Activated T-helper 2 cell treated with anti-CD3 and anti-CD28 coated beads, Interferon-gamma antibody, Interleukin-2, Interleukin-4, amounts not matched to agents 10 μg/mL and 5 μg/mL and 100 μg/mL, durations not matched to agents 14 hours and 24 hours and 36 hours (primary cell): ENCODE measurements at places on chromosomes 5 and 9. TPM values are rescaled to one million over a fixed set of nuclear protein-coding genes. Genes with fewer than 3 reads are reported as not detected.
A peak's percentile ranks its signal among the peaks of the same experiment; 100 is the strongest.

SLC22A4 gene
- total RNA-seq, result 1.7 and 2.3 TPM in 2 replicates

GRCh38 chr5:62306896-62307689 is 1.1 kb downstream of the KIF2A start:
- peak; percentile 50 for DNase-seq
- peak overlapping the region; percentile 93 for H3K27ac ChIP-seq
- H3K36me3 ChIP-seq, result peaks cover 56% of the 10 kb centered on the region
- H3K4me3 ChIP-seq, result peak overlapping the region; percentile 99
- peaks cover 61% of the 10 kb centered on the region for H3K4me1 ChIP-seq

DNA sequence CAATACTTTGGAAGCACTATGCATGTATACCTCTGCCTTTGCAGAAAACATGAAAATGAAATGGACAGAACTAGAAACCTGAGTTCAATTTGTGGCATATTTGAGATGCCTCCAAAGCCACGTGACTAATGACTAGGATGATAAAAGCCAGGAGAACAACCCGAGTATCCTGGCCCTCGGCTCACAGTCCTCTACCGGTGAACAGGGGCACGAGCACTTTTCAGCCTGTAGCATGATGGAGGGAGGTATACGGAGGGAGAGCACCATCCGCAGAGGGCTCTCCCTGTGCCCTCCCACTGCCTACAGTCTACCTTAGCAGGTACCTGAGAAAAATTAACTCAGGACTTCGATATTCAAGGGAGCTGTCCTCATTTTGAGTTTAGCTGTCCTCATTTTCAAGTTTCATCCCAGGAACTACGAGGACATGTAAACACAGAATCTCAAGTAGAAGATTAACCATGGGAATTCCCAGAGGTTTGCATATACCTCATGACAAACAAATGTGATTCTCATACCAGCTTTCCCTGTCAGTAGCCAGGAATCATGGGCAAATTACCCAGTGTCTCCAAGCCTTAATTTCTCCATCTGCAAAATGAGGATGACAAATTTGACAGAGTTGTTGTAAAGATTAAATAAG is 249.3 kb downstream of the DNAH5 start:
- no peaks in the 10 kb centered on the region for H3K36me3 ChIP-seq
- H3K27ac ChIP-seq, result no peak overlapping the region
- no peak overlapping the region for H3K4me3 ChIP-seq
- no peaks in the 10 kb centered on the region for H3K4me1 ChIP-seq

CMYA5 gene
- total RNA-seq, result 0.11 and 0.44 TPM in 2 replicates

GRCh38 chr9:104091708-104092107 is 2.4 kb upstream of the SMC2 start:
- H3K4me1 ChIP-seq, result peaks cover 37% of the 10 kb centered on the region
- H3K4me3 ChIP-seq, result peak overlapping the region; percentile 95
- peaks cover 11% of the 10 kb centered on the region for H3K36me3 ChIP-seq
- peaks cover 12% of the 10 kb centered on the region for H3K27me3 ChIP-seq
- H3K27ac ChIP-seq, result peak overlapping the region; percentile 10
- DNase-seq, result peak; percentile 19

TAF11L5 gene
- not detected in 2 replicates for total RNA-seq

DNA sequence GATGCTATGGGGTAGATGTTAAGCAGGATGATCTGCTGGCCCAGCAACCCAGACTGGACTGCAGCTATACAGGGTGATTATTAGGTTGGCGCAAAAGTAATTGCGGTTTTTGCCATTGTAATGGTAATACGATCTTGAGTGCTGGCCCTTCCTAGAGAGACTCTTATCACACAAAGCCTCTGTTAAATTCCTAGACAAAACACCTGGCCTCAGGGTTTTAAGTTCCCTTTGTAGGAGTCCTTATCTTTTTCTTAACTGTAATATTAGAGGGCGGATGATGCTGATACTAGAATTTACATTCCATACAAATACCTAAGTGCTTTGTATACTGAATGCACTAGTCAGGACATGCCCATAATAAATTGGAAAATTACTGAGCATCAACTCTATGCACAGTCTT is 222.2 kb downstream of the NDUFS4 start:
- no peak overlapping the region for H3K4me3 ChIP-seq
- DNase-seq, result no peak
- H3K4me1 ChIP-seq, result peaks cover 27% of the 10 kb centered on the region

- H3K27ac ChIP-seq, result no peak overlapping the region
- no peak overlapping the region for H3K4me3 ChIP-seq
- no peaks in the 10 kb centered on the region for H3K27me3 ChIP-seq
- DNase-seq, result no peak
- no peaks in the 10 kb centered on the region for H3K4me1 ChIP-seq
Measured at GRCh38 chr5:22023784-22024183, 829.4 kb downstream of the CDH12 start.

DNA sequence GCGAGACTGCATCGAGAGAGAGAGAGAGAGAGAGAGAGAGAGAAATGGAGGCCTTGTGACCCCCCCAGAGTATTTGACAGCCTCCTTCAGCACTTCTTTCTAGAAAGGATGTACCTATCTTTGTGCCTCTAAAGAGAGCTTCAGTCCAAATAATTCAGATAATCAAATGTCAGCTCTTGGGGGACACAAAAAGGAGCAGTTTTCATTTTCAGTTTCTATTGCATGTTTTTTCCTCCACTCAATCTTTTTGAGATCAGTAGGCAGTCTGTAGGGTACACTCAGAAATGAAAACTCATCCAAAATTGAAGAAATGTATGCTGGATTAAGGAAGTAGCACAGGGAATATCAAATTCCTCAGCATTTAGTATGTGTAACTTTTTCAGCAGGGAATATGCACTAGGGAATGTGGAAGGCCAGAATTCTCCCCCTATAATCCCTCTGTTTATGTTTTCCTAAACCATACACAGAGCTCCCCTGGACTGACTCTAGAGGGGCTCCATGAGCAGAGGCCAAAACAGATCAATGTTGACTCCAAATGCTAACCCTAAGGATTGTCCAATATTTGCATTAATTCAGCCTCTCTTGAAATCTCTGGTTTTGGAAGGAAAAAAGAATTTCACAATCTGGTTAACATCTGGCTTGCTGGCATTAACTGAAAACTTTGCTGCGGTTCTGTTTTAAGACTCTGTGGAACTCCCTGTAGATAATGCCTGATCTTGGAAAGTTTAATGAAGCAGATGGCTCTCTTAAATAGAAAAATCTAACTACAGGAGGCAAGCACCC is 250.1 kb downstream of the CEMIP2 start:
- H3K27ac ChIP-seq, result no peak overlapping the region
- DNase-seq, result no peak
- no peaks in the 10 kb centered on the region for H3K4me1 ChIP-seq
- peaks cover 3% of the 10 kb centered on the region for H3K27me3 ChIP-seq
- no peaks in the 10 kb centered on the region for H3K36me3 ChIP-seq

GRCh38 chr5:168987543-168988300 is 313.2 kb downstream of the SLIT3 start:
- H3K27me3 ChIP-seq, result peaks cover 6% of the 10 kb centered on the region
- H3K4me3 ChIP-seq, result no peak overlapping the region
- peaks cover 3% of the 10 kb centered on the region for H3K4me1 ChIP-seq
- H3K27ac ChIP-seq, result no peak overlapping the region
- DNase-seq, result peak; percentile 24

PCA3 gene
- total RNA-seq, result not detected in 2 replicates

- H3K36me3 ChIP-seq, result peaks cover 22% of the 10 kb centered on the region
- peaks cover 29% of the 10 kb centered on the region for H3K4me1 ChIP-seq
- H3K27me3 ChIP-seq, result peaks cover 5% of the 10 kb centered on the region
- no peak for DNase-seq
- peak overlapping the region; percentile 5 for H3K27ac ChIP-seq
Measured at GRCh38 chr9:78132701-78133058, 101.1 kb upstream of the GNAQ start.

HRCT1 gene
- total RNA-seq, result not detected in 2 replicates

IL31RA gene
- total RNA-seq, result not detected in 2 replicates

DNA sequence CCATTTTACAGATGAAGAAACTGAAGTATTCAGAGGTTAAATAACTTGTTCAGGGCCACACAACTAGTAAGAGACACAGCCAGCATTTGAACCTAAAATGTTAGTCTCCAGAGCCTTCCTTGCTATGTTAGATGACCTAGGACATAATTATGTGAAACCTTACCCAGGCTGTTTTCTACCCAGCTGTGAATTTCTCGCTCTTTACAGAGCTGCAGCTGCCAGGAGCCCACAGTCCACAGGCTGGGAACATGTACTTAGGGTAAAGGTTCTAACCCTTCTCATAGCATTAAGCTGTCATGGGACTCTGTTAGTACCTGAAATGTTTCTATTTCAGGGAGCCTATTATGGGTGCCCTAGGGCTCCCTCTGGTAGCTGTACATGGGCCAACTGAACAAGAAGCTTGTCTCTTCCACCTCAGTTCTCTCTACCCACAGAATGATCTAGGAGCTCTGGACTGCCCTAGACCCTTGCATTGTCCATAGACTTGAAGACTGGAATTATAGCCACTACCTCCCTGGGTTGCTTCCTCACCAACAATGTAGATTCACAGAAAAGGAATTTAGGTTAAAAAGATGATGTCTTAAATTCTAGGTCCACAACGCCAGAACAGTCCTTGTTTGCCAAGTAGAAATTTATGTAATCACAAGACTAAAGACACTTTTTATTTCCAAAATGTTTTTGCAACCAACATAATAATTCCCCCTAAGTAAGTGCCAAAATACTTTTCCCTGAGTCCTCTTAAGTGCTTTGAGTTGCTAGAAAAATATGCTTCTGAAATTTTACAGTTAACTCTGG is 262.9 kb downstream of the PIK3R1 start:
- H3K27me3 ChIP-seq, result peaks cover 12% of the 10 kb centered on the region
- no peaks in the 10 kb centered on the region for H3K4me1 ChIP-seq
- no peaks in the 10 kb centered on the region for H3K36me3 ChIP-seq
- H3K4me3 ChIP-seq, result no peak overlapping the region
- DNase-seq, result no peak

- H3K4me3 ChIP-seq, result no peak overlapping the region
- no peak for DNase-seq
- peaks cover 37% of the 10 kb centered on the region for H3K27me3 ChIP-seq
- H3K27ac ChIP-seq, result no peak overlapping the region
Measured at GRCh38 chr5:149141957-149142851, 911 bp downstream of the ABLIM3 start.

DNA sequence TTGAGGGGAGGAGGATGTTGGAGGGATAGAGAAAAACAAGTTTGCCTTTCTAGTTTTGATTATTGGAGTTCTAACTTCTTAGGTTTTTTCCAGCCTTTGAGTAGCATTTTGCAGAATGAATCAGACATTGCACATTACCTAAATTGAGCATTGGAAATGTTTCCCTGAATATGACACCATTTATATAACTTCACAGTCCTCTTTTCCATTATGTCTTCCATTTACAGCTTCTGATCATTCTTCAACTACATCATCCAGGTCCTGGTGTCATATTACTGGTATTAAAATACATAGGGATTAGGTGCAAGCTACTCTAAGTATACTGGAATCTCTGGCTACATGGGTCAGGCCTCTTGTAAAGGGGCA is 286.1 kb downstream of the ARHGAP26 start:
- H3K4me3 ChIP-seq, result no peak overlapping the region
- peak overlapping the region; percentile 96 for H3K27ac ChIP-seq
- no peak for DNase-seq

GRCh38 chr9:76572151-76572550 is 113.2 kb downstream of the GCNT1 start:
- no peaks in the 10 kb centered on the region for H3K36me3 ChIP-seq
- peak overlapping the region; percentile 37 for H3K4me3 ChIP-seq
- DNase-seq, result no peak
- H3K27me3 ChIP-seq, result no peaks in the 10 kb centered on the region
- peaks cover 32% of the 10 kb centered on the region for H3K4me1 ChIP-seq
- no peak overlapping the region for H3K27ac ChIP-seq

GABRA1 gene
- not detected in 2 replicates for total RNA-seq

GRCh38 chr9:31588006-31588405 is 796.4 kb upstream of the ACO1 start:
- H3K4me1 ChIP-seq, result no peaks in the 10 kb centered on the region
- H3K27me3 ChIP-seq, result no peaks in the 10 kb centered on the region
- no peak overlapping the region for H3K4me3 ChIP-seq
- no peak for DNase-seq

GRXCR2 gene
- total RNA-seq, result not detected in 2 replicates

GRCh38 chr9:125241863-125242739 is 958 bp upstream of the HSPA5 start:
- H3K4me1 ChIP-seq, result peaks cover 26% of the 10 kb centered on the region
- H3K27ac ChIP-seq, result peak overlapping the region; percentile 98
- H3K36me3 ChIP-seq, result peaks cover 42% of the 10 kb centered on the region
- DNase-seq, result no peak

TAL2 gene
- total RNA-seq, result not detected in 2 replicates

GRCh38 chr5:89988129-89988810 is 421.3 kb downstream of the CETN3 start:
- no peaks in the 10 kb centered on the region for H3K36me3 ChIP-seq
- no peak overlapping the region for H3K4me3 ChIP-seq
- no peak overlapping the region for H3K27ac ChIP-seq

PCDHGC5 gene
- not detected in 2 replicates for total RNA-seq

DNA sequence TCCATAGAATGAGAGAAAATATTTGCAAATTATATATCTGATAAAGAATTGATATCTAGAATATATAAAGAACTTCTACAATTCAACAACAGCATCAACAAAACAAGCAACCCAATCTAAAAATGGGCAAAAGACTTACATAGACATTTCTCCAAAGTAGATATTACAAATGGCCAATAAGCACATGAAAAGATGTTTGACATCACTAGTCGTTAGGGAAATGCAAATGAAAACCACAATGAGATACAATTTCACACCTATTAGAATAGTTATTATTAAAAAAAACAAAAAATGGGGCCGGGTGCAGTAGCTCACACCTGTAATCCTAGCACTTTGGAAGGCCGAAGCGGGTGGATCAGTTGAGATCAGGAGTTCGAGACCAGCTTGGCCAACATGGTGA is 24.4 kb downstream of the CATSPER3 start:
- H3K27ac ChIP-seq, result no peak overlapping the region
- H3K4me1 ChIP-seq, result peaks cover 6% of the 10 kb centered on the region
- no peak overlapping the region for H3K4me3 ChIP-seq
- H3K36me3 ChIP-seq, result no peaks in the 10 kb centered on the region

- H3K4me3 ChIP-seq, result no peak overlapping the region
- H3K27ac ChIP-seq, result no peak overlapping the region
- no peaks in the 10 kb centered on the region for H3K4me1 ChIP-seq
- no peaks in the 10 kb centered on the region for H3K36me3 ChIP-seq
- no peaks in the 10 kb centered on the region for H3K27me3 ChIP-seq
Measured at GRCh38 chr5:13186177-13186576, 758.3 kb downstream of the DNAH5 start.

DNA sequence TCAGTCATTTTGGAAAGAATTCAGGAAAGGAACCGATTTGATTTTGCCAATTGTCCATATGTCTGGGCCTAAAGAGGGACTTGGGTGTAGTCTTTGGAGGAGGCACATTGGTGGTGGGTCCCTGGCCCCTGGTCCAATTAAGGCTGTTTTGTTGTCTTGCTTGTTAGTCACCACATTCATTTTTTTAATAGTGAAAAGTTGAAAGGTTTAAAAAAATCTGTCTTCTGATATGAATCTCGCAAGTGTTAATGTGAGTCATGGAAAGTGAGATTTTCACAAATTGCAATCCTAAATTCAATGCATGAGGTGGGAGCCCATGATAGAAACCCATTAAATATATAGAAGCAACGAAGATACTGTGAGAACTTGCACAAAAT is 165.9 kb upstream of the OTULINL start:
- peak overlapping the region; percentile 43 for H3K4me3 ChIP-seq
- H3K27me3 ChIP-seq, result peaks cover 1% of the 10 kb centered on the region
- H3K27ac ChIP-seq, result peak overlapping the region; percentile 91
- H3K36me3 ChIP-seq, result peaks cover 9% of the 10 kb centered on the region
- DNase-seq, result no peak

GRCh38 chr5:75659791-75660450 is 48.7 kb downstream of the ANKDD1B start:
- no peak overlapping the region for H3K4me3 ChIP-seq
- no peaks in the 10 kb centered on the region for H3K27me3 ChIP-seq
- DNase-seq, result no peak
